ENCODE measurements at places on chromosomes 1 and 21. TPM values are rescaled to one million over a fixed set of nuclear protein-coding genes. Genes with fewer than 3 reads are reported as not detected.

DNA sequence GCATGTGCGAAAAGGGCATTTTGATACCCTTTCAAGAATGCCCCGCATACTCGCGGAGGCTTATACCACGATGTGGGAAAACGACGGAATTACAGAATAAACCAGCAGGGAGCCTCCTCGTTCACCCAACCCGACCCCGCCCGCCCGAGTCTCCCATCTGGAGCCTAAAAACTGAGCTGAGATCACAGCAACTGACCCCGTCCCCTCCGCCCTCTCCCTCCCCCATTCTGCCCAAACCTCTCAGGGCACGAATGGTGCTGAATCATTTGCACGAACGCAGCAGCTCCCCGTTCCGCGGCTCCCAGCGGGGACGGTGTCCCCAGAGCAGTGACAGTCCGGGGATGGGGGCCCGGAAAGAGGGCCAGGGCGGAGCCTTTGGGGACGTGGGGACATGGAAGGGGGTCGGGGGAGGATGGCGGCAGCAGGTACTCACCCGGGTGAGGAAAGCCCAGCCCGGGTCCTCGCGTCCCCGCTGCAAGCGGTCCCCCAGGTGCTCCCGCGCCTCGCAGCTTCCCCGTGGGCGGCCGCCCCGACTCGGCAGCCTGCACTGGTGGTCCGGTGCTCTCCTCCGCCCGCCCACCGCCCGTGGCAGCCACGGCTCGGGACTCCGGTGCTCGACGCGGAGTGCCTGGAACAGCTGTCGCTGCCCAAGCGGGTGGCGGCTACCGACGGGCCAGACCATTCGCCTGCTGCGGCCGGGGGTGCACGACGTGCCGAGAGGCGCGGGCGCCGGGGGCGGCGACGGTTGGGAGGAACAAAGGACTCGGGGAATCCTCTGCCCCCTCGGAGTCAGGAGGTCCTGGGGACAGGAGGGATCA lies at the start of gene TTLL7:
TTLL7 (minus strand) TSS at position 635 of the 818 bp plus-strand sequence. CDS start 46,921 bp downstream, outside the sequence.
- DNase-seq = peak; percentile 83

The DENND2C gene
- total RNA-seq = 1.0 TPM

DNA sequence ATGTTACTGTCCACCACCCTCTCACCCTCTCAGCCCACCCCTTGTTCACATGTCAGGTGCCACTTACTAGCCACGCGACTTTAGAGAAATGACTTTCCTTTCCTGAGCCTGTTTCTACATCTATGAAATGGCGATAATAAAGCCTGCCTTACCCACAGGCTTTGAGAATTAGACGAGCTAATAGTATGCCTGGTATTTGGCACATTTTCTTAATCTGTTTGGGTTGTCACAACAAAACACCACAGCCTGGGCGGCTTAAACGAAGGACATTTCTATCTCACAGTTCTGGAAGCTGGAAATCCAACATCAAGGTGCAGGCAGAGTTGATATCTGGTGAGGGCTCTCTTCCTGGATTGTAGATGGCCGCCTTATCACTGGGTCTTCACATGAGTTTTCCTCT lies 273.9 kb upstream of the FMN2 start:
- no peak for DNase-seq

- DNase-seq = no peak
These were observed 57.5 kb upstream of the IL12RB2 start for GRCh38 chr1:67250051-67250653.

The SLC35F3 gene
- total RNA-seq = 4.3 TPM

DNA sequence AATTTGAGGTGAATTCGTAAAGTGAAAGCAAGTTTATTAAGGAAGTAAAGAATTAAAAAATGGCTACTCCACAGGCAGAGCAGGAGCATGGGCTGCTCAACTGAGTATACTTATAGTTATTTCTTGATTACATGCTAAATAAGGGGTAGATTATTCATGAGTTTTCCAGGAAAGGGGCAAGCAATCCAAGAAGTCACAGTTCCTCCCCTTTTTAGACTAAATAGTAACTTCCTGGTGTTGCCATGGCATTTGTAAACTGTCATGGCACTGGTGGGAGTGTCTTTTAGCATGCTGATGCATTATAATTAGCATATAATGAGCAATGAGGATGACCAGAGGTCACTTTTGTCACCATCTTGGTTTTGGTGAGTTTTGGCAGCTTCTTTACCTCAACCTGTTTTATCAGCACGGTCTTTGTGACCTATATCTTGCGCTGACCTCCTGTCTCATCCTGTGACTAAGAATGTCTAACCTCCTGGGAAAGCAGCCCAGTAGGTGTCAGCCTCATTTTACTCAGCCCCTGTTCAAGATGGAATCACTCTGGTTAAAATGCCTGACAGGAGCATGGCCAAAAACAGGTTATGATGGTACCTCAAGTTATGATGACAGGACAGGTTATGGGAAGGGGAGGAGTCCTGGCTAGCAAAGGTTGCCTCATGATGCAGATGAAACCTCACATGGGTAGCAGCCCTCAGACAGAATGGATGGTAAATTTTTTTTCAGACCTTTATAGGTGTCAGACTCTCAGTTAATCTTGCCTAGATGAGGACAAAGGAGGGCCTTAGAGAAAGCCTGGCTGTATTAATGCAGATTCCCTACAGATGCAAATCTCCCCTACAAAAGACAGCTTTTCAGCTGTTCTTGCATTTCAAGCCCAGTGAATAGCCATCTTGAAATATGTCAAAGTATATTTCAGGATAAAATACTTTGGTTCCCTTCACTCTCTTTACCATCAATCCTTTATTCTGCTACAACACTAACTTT lies 49.7 kb downstream of the SIPA1L2 start:
- no peak for DNase-seq

The PODN gene
- total RNA-seq = 2.7 TPM

- DNase-seq = no peak
These were observed 719.8 kb upstream of the ADGRL4 start for GRCh38 chr1:79726321-79726720.

DNA sequence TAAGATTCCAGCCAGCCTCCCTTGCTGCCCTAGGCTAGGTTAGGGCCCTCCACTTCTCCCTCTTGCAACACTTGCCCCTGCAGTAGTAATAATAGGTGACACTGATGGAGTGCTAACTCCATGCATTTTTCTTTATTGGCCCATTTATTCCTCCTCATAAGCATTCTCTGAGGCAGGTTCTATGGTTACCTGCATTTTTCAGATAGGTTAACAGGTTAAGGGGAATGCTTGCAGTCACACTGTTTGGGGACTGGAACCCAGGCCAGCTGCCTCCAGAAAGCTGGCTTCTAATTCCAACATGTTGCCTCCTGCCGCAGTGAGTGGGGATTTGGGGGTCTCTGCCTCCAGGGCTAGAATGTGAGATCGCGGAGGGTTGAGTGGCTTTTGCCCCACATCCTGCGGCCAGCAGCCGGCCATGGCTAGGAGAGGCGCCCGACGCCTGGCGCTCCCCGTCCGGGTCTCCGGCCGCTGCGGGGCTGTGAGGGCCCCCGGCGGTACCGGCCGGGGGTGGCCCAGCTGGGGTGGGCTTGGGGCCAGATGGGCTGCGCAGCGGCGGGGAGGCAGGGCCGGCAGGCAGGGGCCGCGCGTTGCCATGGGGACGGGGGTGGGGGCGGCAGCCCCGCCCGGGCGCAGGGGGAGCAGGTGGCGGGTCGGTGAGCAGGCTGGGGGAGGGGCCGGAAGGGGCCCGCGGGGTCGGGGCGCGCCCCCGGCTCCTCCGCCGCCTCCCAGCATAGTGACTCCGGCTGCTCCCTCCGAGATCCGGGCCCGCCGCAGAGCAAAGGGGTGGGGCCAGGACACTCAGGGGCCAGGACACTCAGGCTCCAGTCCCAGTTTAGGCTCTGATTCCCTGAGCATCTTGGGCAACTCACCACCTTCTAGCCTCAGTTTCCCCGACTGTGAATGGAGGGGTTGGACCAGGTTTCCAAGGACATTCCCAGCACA lies 68.4 kb upstream of the SSBP3 start:
- DNase-seq = no peak

GRCh38 chr1:97307151-97307550 lies 585.6 kb downstream of the PTBP2 start:
- DNase-seq = no peak

DNA sequence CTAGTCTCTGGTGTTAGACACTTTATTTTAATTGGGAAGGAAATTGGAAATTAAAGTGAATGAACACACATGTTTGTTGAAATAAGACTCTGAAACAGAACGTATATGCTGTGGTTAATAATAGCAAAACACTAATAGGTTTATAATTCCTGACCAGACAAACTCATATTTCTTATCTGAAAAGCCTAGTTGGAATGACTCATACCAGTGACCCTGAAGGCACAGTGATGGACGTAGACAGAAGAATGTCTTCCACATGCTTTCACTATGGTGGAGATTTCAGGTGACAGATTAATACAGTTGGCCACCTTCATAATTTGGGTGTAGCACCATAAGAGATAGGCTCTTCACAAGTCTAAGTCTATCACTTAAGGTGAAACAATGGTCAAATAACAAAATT lies 83.0 kb upstream of the COL11A1 start:
- DNase-seq = no peak

The PTAFR gene
- total RNA-seq = 5.5 TPM

The SHISAL2A gene
- 0.66 TPM for total RNA-seq

DNA sequence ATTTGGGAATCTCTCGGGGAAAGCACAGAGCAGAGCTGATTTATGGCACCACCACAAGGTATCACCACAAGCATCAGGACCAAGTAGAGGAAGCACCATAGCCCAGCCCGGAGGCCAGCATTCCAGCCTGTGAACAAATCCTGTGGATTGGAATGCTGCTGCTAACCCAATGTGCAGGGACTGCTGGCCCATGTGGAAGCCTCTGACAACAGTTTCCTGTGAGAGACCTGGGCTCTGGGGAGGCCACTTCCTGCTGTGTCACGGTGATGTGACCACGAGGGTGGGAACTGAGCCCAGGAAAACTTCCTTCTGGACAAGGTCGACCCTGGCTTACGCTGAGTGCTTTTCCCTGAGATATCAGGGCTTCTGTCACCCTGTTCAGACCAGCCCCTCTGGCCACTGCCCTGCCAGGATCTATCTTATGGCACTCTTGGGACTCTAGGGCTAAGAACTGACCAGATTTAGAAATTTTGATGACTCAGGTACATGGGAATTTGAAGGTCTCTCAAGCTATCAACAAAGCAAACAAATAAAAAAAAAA lies 88.3 kb upstream of the NGF start:
- peak; percentile 29 for DNase-seq

The C1orf167 gene
- 0.37 TPM for total RNA-seq

The LMX1A gene
- total RNA-seq = not detected

DNA sequence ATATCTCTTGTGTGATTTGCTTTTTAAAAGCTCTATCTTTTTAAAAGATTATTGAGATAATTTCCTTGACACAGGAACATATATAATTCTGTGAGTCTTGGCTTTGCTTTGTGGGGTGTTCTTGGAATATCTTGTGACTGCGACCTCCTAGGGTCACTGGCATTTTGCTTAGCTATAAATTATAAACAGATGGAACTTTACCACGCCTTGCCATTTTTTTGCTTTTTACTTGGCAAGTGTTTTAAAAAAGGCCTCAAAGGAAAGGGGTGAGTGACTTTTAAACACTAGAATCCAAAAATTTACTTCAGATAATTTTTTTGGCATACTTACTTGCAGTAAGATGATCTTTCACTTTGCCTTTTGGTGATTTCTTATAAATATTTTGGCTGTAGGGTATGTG lies 43.6 kb downstream of the ALG6 start:
- no peak for DNase-seq

GRCh38 chr1:81410941-81411340 lies 389.8 kb upstream of the ADGRL2 start:
- no peak for DNase-seq

DNA sequence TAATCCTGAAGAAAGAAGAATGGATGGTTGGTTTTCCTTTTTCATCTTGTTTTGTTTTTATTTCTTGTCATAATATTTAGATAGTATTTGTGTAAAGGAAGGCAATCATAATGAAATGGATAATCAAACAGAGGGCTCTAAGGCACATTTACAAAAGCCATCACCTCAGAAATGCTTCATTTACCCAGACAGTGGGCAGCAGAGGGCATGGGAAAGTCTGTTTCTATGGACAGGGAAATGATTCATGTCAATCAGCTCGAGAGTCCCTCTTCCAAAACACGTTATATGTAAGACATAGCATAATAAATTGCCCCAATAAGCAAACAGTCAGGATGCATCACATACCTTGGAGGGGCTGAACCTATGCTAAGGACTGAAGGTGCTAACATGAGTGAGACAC lies 426.1 kb downstream of the PLPP3 start:
- no peak for DNase-seq

The BEND5 gene
- total RNA-seq = 3.5 TPM

The HSPA6 gene
- 0.19 TPM for total RNA-seq

The ECE1 gene
- total RNA-seq = 108 TPM

GRCh38 chr21:37575580-37575979 lies 209.0 kb downstream of the DYRK1A start:
- no peak for DNase-seq

- no peak for DNase-seq
These were observed 211.5 kb downstream of the KCNJ6 start for GRCh38 chr21:37704751-37705150.

The ILDR2 gene
- total RNA-seq = 0.95 TPM

GRCh38 chr1:201365251-201365650 lies 12.2 kb downstream of the TNNT2 start:
- DNase-seq = no peak

- no peak for DNase-seq
These were observed 292.4 kb downstream of the PTBP2 start for GRCh38 chr1:97013941-97014340.

All from pancreas (tissue), 10 donors.